ENCODE measurements at places on chromosomes 3 and 15.

DNA sequence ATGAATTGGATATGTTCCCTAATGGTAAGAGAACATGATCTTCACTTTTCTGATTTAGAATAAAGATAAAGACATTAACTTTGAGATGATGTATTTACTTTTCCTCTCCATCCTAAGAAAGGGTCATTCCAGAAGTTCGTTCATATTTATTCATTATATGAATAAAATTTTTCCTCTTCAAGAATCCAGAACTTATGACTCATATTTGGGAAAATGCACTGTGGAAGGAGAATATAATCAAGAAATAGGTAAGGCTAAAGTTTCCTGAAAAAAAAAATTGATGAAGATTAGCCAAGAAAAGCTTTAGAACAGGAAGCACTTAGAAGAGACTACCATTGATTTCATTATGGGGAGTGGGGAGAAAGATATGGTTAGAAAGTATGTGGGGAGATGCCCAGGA, 36.5 kb upstream of the CBLB start:
- DNase-seq = no peak

DNA sequence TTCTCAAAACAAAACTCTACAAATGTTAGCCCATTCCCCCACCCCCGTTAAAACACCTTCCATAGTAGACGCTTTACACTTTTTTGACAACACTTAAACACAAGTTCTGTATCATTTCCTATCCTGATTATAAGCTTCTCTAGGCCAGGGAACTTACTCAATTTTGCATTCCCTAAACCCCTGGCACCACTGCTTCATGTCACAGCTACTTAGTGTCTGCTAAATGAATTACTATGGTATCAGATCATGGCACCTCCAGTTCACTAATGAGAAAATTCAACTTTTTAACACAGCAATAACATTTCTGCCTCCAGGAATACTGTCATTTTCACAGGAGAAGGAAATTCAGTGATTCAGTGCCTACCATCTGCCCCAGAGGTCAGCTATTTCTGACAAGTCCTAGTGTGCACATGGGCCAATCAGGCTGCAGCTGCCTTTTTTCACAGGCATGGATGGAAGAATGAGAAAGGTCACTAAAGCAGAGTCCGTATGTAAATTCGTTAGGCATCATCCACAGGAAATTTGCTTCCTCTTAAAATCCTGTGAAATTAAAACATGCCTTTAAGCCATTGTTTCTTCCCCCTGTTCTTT, 18.5 kb downstream of the SFMBT1 start:
- no peak for DNase-seq

DNA sequence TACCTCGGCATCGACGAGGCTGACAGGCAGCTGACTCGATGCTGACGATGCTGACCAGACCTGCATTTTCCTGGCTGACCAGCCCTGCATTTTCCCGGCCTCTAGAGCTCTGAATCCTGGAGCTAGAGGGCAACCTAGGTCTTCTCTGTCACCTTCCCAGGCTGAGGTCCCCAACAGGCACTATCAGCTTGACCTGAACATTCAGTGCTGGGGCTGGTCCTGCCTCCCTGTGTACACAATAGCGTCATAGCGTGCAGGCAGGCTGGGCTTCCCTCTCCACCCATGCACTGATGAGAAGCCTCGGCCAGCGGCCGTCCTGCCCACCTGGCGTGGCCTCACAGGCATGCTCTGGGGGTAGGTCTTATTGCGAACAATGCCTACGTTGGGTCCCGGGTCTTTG, 62.3 kb upstream of the SNRPA1 start:
- peak; percentile 39 for DNase-seq

GRCh38 chr3:127370906-127371305, 83.1 kb upstream of the PRR20G start:
- no peak for DNase-seq

DNA sequence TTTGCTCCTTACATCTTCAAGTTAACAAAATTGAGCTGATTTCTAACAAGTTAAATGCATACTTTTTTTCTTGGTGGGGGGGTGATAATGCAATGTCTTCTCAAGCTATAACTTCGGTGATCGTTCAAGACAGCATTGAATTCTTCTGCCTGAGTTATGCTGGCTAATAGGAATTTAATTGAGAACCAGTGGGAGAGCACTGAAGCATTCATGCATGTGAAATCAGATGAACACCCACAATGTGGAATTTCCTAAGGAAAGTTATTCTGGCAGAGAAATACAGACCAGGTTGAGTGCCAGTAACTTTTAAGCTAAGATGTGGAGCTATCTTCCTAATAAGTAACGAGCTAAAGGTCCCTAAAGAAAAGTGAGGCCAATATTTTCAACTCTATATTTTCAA, 3.0 kb downstream of the SPATA16 start:
- no peak for DNase-seq

DNA sequence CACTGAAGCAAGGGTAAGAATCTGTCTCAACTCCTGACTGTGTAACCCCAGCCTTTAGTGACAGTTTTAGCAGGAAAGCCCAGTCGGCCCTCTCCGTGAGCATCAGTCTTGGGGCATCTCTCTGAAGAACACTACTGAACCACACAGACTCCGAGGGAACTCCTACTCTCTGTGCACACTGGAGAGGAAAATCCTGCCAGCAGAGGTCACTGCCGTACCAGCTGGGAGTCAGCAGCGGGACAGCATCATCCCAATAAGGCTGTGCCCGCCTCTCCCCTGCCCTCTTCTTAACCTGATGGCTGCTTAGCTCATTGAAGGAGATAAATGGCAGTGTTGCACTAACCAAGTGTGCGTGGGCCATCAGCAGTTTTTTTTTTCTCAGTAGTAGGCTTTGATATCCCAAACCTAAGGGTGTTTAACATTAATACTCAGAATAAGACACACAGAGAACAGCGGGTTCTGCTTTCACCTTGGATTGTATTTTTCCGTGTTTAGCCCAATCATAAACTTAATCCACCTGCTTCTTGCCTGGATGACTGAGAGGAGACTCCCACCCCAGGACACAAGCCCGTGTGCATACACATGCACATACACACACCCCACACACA, 26.6 kb upstream of the RASA2 start:
- peak; percentile 94 for DNase-seq

GRCh38 chr3:122188737-122189136, 5.3 kb downstream of the CASR start:
- DNase-seq = no peak

- DNase-seq = no peak
Measured at GRCh38 chr3:189282741-189283140, 111.0 kb downstream of the TPRG1 start.

- peak; percentile 90 for DNase-seq
Measured at GRCh38 chr15:40081691-40082194, 26.9 kb downstream of the BMF start.
